ENCODE measurements at places on chromosomes 1 and 21.

- peak; percentile 48 for DNase-seq
These were observed 20.7 kb upstream of the POFUT2 start for GRCh38 chr21:45308194-45309068.

GRCh38 chr1:154837034-154837671 is 32.9 kb downstream of the KCNN3 start:
- no peak for DNase-seq

DNA sequence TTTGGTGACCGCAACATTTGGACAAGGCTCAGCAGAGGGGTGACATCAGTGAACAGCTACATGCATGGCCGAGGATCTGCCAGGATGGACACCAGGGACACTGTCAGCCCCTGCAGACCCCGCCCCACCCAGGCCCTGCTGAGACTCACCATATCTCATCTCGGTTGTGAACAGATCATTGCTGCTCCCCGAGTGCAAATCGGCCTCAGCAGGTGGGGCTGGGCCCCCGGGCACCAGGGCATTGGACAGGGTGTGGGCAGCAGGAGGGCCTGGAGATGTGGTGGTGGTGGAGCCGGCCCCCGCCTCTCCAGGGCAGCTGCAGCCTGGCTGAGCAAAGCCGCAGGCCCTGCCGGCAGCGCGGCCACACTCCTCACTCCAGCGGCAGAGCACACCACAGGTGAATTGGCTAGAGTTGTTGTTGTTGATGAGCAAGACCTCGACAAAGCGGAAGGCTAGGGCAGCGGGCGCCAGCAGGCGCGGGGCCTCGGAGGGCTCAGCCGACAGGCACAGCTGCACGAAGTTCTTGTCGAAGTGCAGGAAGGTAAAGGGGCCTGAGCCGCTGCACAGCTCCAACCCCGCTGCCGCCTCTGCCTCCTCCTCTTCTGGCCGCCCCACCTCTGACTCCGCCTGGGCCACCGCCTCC is 8.2 kb downstream of the ADGRB2 start:
- DNase-seq, result no peak

DNA sequence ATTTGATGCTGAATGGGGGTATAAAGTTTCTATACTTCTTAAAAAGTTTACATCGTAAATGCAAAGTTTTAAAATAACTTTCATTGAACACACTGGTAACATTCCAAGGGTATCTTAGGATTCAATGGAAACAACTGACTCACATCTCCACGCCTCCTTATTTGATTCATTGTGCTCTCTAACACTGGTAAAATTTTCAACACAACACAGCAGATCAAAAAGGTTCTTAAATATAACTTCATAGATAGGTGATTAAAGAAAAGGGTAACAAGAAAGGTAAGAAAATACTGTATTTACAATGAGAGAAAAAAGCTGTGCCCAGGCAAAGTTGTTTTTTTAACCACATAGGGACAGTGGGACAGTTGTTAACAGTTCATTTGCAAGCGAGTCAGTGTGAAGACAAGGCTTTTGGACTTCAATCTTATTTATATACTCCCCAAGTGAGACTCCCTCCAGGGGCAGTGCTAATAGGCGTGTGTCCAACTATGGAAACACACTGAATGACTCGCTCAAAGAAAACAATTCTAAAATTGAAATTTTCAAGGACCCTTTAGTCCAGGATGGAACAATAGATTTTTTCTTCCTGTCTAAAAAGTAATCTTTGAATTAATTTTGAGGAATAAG is 140.5 kb downstream of the TIAM1 start:
- DNase-seq, result peak; percentile 64

- peak; percentile 97 for DNase-seq
These were observed 242.2 kb downstream of the PTPRC start for GRCh38 chr1:198880818-198881597.

- no peak for DNase-seq
These were observed 118.3 kb downstream of the NOS1AP start for GRCh38 chr1:162187687-162188276.

GRCh38 chr1:151992303-151993083 is 1.2 kb downstream of the S100A10 start:
- DNase-seq, result peak; percentile 85

Data from fibroblast of skin of abdomen (primary cell).